ENCODE measurements at places on chromosomes 3 and 15. TPM values are rescaled to one million over a fixed set of nuclear protein-coding genes. Genes with fewer than 3 reads are reported as not detected.

Gene IL17RB
- 3.5 TPM for total RNA-seq

Gene OGG1
- 35.7 TPM for total RNA-seq

Gene MRPL3
- 65.2 TPM for total RNA-seq

Gene LRTM1
- total RNA-seq, result not detected

Gene SLC9C1
- not detected for total RNA-seq

Gene SENP8
- total RNA-seq, result 1.4 TPM

All from activated naive CD4-positive, alpha-beta T cell treated with anti-CD3 and anti-CD28 coated beads, Interleukin-2, amount 10 ng/mL, durations not matched to agents 5 hours and 36 hours (primary cell).